Activated CD4-positive, alpha-beta T cell treated with anti-CD3 and anti-CD28 coated beads, Interleukin-2, Interleukin-6, amounts not matched to agents 100 ng/mL and 50 ng/mL, durations not matched to agents 16 hours and 8 hours (primary cell): ENCODE measurements at places on chromosomes 7 and 10.

GRCh38 chr7:36887969-36888368 is 163.7 kb upstream of the AOAH start:
- no peak for DNase-seq

- no peak for DNase-seq
Observed at GRCh38 chr7:70354409-70355169, 756.3 kb downstream of the AUTS2 start.

DNA sequence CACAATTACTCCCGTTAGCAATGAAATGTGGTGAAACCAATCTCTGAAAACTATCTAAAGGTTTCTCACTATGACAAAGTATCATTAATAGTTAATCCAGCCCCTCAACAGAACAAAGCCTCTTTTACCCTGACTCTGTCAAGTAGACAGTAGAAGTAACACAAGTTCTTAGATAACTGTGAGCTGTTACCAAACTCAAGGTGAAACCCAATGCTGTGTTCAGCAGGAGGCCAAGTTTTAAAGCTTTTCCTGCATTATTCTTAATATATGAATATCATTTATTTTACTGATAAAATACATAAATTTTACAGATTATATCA is 109.1 kb downstream of the SRPK2 start:
- DNase-seq = no peak

GRCh38 chr10:120475844-120476791 is 19.1 kb downstream of the PLPP4 start:
- no peak for DNase-seq

DNA sequence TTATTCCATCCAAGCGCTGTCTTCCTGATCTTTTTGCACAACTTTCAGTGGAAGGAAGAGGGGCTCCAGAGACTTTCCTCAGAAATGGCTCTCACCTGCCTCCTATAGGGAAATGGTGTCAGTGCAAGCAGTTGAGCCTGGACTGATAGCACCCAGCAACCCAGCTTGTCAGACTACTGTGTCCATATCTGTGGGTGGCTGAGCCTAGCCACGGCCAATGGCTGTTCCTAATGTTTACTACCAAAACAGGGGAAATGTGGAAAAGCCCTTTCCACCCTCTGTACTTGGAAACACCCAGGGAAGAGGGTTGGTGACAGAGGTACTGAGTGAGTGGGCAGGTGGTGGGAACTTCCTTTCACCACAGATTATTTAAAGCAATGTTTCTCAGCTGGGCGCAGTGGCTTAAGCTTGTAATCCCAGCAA is 4.3 kb upstream of the YKT6 start:
- peak; percentile 42 for DNase-seq
